ENCODE measurements at places on chromosomes 3 and 15.

- DNase-seq, result no peak
- no peaks in the 10 kb centered on the region for H3K27me3 ChIP-seq
- H3K36me3 ChIP-seq, result peaks cover 62% of the 10 kb centered on the region
- no peaks in the 10 kb centered on the region for H3K4me1 ChIP-seq
- H3K27ac ChIP-seq, result no peak overlapping the region
Observed at GRCh38 chr3:196399485-196399945, 32.7 kb downstream of the UBXN7 start.

- peak overlapping the region; percentile 25 for H3K27ac ChIP-seq
- peaks cover 53% of the 10 kb centered on the region for H3K4me1 ChIP-seq
- no peak for DNase-seq
- H3K27me3 ChIP-seq, result no peaks in the 10 kb centered on the region
- no peak overlapping the region for H3K4me3 ChIP-seq
- H3K36me3 ChIP-seq, result no peaks in the 10 kb centered on the region
Observed at GRCh38 chr3:184556582-184557347, 4.8 kb upstream of the EPHB3 start.

DNA sequence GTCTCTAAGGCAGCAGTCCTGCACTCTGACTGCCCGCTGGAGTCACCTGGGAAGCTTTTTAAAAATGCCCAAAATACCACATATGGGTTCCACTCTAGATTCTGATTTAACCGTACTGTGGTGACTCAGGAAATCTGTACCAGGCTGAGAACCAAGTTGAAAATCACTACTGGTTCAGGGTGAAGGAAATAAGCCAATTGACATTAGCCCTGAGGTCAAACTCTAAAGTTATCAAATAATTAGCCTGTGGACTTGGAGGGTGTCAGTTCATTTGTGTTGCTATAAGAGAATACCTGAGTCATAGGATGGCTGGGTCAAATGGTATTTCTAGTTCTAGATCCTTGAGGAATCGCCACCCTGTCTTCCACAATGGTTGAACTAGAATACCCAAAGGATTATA is 321.7 kb upstream of the ROPN1 start:
- no peaks in the 10 kb centered on the region for H3K36me3 ChIP-seq
- H3K27me3 ChIP-seq, result no peaks in the 10 kb centered on the region
- no peaks in the 10 kb centered on the region for H3K4me1 ChIP-seq
- H3K27ac ChIP-seq, result no peak overlapping the region

DNA sequence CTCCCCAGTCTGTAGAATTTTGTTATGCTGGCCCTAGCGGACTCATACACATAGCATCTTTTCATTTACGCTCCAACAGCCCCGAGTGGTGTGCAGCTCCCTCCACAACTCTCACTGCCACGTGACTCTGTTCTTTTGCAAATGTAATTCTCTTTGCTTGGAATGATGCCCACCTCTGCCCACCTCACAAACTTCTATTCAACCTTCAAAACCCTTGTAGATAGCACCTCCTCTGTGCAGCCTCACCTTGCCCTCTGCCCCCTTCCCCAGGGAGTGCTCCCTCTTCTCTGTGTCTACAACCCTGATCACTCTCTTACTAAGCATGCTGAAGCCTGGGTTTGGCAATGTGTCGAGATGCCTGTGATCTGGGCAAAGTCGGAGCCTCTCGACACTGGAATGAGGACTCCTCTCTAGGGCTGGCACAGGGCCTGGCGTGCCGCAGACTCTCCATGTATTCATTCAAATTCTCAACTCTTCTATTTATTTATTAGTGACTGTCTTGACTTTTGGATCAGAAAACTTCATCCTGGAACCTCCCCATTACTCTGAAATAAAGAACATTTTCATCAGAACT is 73.5 kb downstream of the MGLL start:
- H3K4me1 ChIP-seq, result peaks cover 75% of the 10 kb centered on the region
- H3K36me3 ChIP-seq, result no peaks in the 10 kb centered on the region
- H3K4me3 ChIP-seq, result no peak overlapping the region
- H3K27me3 ChIP-seq, result no peaks in the 10 kb centered on the region
- H3K27ac ChIP-seq, result peak overlapping the region; percentile 78

DNA sequence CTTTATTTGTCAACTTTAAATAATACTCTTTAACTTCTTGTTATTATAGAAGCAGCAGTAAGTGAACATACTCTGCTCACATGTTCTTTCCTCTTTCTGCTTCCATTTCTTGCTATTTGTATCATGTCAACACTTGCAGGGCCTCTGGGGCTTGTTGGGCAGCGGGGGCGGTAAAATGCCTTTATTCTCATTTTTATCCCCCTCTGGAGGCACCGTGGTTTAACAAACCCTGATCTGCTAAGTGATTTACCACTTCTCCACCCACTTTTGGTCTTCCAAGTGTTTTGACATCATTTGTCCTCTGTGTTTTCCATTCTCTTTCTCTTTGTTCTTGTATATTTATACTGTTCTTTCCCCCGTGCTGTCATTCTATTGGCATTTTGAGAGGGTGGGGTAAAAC is 33.9 kb downstream of the SCN10A start:
- no peak overlapping the region for H3K27ac ChIP-seq
- DNase-seq, result no peak
- H3K36me3 ChIP-seq, result no peaks in the 10 kb centered on the region
- H3K27me3 ChIP-seq, result no peaks in the 10 kb centered on the region

Data from stomach (tissue), 19 donors.